Activated CD4-positive, alpha-beta T cell treated with anti-CD3 and anti-CD28 coated beads for 4 hours (primary cell): ENCODE measurements at places on chromosomes 5 and 9.
A peak's percentile ranks its signal among the peaks of the same experiment; 100 is the strongest.

DNA sequence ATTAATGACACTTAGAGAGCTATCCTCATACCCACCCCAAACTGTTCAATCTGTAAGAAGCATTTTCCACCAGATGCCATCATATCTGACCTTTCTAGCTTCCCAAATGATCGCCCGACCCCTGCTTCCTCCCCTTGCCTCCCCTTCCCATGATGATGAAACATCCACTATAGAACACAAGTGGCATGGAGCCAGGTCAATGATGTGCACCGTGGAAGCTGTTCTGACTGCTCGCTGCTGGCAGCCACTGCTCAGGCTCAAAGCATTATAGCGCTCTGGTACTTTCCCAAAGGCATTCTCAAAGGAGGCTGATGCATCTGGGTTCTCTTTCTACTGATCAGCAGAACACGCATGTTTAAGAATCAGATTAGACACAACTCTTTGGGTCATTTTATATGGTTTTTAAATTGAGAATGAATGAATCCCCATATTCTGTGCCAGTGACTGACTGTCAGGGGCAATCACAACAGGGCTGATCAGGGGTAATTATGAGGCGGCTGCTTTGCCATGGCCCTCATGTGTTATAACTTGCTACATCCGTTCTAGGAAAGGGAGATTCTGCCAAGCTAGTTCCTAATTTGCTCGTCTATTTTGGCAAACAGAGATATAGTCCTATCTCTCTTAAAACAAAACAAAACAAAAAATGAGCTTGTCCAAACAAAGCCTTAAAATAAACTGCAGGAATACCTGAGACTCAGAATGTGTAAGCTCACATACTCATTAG lies 343.7 kb downstream of the ENC1 start:
- no peak for DNase-seq

- DNase-seq = no peak
These were observed 38.8 kb downstream of the LPCAT1 start for GRCh38 chr5:1484730-1485578.

DNA sequence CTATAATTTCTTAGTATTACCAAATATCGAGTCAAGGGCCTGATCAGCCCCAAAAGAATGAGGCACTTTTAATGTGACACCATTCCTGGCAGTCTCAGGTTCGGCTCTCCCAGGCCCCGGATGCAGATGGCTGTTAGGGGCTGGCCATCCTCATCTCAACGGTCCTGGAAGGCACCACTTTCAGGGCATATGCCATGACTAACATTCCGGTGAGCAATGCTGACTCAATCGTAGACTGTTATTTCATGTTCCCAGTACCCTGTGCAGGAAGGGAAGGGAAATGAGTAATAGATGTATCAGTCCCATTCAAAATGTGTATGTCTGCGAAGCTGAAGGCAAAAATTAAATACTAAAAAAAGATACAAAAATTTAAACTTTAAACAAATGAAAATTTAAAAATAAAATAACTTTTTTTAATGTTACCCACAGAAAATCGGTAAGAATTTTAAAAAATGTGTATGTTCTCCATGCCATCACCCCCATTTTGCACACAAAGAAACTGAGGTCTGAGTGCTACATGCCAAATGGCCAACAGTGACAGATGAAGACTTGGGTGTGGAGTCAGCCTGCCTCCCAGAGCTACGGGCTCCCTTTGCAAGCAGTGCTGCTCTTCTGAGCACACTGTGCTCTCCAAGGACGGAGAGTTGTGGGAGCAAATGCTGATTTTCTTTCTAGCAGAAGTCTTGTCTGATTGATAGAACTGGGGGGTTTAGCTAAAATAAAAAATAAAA lies 79.0 kb downstream of the GLDC start:
- DNase-seq = peak; percentile 7

DNA sequence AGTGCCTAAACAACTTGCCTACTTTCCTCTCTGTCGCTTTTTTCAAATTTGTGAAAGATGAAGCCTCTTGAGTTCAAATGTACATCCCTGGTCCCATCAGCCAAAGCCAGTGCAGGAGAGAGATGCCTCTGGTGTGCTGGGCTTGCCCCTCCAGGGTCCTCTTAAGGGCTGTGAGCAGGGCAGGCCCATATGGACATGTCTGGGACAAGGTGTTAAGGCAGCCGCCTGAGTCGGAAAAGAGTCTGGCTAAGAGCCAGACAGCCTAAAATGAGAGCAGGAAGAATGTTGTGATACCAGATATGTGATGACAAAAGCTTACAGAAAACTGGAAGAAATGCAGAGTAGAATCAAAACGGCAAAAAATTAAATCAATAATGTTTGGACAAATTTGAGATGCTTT lies 72.5 kb downstream of the APTX start:
- DNase-seq = no peak

DNA sequence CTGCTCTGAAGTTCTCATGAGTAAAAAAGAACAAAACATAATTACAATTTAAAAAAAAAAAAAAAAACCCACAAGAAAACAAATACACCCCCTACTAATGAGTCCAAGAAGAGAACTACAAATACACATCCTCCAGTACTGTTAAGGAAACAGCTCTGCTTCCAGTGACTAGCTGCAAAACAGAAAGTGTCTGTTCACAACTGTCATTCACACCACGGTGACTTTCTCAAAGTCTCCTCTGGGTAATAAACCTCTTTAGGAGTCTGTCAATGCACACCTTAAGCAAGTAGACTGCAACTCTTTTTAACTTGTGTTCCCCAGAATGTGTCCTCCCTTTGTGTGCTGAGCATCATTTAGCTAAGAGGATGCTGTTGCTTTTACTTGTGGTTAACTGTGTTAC lies 6.2 kb downstream of the REEP5 start:
- no peak for DNase-seq

DNA sequence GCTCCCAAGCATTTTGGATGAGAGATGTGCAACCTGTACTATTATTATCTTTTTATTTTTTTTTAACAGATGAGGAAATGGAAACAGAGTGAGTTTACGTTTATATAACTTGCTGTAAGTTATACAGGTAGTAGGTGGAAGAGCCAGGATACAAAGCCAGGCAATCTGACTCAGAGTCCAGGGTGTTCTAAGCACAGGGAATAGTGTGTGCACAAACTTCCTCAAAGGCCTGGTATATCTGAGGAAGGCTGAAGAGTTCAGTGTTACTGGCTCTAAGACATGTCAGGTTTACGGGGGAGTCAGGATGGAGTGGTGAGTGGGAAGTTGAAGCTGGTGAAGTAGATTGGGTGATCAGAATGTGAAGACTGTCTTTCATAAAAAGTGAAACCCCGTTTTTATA lies 353.6 kb downstream of the KDM4C start:
- no peak for DNase-seq

DNA sequence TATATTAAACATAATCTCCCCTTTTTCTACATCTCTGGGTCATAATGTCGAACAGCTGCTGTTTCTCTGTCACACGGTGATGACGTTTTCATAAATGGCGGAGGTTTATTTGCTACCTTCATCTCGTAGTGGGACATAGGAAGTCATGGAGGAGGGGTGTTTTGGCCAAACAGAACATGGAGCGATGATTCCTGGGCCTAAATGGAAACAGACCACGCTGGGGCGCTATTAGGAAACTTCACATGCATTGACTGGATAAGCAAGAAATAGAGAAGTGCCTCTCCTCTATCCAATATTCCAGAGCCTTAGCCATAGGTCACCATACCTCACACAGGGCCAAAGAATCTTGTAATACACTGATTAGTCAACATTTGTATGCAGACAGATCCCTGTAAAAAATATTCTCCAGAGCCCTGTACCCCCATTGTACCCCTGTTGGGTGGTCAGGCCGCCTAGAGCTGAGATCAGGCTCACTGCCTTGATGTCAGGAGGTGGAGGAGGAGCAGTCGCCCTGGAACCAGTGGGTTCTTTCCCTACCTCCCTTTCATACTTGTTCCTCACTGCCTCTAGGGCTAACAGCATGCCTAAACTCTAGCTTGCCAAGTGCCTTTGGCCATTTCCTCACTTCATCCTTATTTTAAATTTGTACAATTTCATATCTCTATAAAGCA lies 77.8 kb upstream of the SPIN1 start:
- DNase-seq = no peak

GRCh38 chr5:606061-606460 lies 6.1 kb upstream of the CEP72 start:
- no peak for DNase-seq
